ENCODE measurements at places on chromosomes 7 and 10.

DNA sequence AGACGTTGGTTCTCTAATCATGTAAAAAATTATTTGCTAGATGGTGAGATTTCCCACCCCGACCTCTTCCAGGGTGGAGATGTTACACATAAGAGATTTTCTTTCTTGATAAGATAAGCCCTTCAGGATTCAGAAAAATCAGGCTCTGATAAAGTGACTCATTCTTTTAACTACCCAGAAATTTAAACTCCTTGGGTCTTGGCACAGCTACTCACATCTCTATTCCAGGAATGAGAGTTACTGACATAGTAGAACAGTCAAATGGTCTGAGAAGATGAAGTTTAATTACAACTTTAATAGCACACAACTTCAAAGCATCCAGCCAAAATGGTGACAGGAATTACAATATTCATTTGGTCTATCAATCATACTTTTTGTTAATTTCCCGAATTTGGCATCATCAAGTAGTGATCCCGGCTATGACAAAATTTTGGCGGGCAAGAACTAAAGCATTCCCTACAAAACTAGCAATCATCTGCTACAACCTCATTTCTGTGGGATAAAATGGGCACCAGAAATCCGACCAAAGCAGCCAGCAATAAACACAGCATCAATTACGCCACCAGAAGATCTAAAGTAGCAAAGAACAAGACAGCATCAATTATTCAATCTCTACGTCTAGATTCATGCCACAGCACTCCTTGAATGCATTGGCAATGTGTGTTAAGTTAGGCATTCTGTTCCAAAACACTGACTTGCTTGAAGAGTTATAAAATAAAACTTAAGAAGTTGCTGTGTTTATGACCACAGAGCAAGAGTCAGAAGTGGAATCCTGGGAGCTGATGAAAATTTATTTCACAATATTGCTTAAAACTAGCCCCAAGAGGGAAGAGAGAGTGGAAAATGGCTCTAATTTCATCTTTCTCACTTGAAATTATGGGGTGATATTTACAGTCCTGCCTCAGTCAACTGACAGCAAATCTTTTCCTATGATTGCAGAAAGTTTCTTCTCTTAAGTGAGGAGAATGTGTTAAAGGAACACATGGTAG is 565.7 kb upstream of the ANKRD30A start:
- DNase-seq = no peak

GRCh38 chr10:76560338-76560737 is 1077.3 kb downstream of the KCNMA1 start:
- DNase-seq = no peak

DNA sequence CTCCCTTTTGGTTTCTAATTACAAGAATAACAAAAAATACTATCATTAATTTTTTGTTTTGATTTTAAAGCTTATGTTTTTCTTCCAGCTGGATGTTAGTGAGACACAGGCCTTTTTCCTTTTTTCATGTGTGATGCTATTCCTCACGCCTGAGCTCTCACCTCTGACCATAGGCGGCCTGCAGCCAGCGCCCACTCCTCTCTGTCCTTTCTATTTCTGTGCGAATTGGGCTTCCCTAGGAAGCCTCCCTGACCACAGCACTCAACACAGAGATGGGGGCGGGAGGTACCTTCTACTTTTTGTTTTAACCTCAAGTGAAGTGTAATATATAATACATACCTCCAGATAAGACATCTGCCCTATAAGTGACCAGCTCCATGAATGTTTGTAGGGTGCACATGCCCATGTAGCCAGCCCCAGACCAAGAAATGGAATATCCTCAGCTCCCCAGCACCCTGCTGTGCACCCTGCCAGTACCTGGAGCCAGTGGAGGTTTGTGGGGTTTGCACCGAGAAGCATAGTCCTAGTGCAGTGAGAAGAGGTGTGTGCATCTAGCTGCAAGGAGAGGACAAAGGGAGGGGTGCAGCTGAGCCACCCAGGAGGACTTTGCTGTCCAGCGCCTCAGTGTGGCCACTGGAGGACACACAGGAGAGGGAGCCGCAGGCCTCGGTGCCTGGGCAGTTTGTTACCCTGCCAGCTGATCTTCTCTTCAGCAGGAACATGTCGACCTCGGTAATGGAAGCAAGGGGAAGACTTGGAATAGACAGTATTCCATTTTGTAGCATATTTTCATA is 38.5 kb downstream of the BNIP3 start:
- no peak for DNase-seq

DNA sequence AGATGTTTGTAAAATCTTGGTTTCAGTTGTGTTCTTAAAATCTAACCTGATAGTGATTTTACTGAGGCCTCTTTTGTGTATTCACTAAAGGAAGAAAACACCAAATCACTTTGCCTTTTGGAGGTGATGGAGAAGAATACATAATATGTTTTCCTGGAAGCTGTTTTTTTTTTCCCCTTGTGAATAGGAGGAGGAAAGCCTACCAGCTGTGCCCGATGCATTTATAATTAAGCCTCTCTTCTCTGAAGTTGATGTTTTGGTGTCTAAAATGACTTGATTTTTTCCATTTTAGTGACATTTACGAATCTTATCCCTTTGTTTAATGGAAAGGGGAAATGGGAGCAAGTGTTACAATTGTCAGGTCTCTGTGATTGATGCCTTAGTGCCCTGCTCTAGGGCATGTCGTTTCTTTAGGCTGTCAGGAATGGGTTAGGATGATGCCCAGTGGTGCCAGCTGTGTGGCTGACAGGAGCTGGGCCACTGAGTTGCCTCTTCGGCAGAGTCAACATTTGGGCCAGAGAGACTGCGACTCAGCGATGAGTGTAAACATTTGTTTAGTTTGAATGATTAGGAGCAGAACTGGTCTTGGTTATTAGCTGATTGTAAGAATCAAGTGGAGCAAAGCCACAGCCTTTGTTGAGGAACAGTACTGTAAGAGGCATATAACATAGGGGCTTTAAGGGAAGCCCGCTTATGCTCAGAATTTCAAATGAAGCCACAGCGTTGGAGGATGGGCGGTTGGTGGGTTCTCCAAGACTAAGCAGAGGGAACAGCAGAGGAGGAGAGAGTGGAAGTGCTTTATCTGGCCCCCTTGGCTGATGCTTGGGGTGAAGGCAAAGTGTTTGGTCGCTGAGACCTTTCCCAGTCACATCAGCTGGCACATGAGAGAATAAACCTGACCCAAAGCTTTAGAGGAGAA is 81.6 kb downstream of the CDK14 start:
- no peak for DNase-seq

DNA sequence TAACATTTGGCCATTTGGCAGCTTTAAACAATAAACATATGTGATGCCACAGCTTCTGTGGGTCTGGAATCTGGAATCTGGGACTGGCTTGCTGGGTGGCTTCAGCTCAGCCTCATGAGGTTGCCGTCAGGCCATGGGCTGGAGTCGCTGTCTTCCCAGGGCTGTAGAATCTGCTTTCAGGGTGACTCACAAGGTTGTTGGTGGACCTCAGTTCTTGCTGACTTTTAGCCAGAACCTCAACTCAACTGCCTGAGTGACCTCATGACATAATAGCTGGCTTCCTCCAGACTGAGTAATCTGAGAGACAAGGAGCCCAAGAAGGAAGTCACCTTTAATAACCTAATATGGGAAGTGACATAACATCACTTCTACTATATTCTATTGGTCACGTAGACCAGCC is 44.6 kb upstream of the TSPAN13 start:
- DNase-seq = no peak

DNA sequence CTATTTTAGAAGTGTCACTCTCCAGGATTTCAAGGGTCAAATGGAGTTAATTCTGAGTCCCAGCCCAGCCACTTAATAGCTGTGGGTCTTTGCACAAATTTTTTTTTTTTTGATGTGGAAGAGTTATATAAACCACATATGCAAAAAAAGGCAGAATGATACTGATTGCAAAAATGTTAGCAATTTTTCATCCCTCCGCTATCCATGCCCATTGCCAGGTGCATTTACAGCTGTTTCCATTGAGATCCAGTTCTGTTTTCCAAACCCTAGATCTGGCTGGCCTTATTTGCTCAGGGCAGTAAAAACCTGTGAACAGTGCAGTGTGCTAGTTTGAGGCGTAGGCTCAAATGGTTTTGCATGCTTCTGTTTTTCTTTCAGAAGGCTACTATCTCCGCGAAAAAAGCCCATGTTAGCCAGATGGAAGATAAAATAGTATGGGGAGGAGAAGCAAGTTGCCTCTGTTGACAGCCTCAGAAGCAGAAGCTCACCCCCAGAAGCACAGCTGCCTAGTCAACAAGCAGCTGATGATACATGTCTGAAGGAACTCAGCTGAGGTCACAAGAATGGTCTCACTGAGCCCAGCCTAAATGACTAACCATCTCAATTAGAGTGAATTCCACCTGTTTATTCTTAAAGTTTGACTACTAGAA is 997 bp upstream of the ZNF138 start:
- DNase-seq = no peak

- no peak for DNase-seq
Observed at GRCh38 chr7:134014935-134015334, 112.2 kb upstream of the LRGUK start.

- no peak for DNase-seq
Observed at GRCh38 chr7:148201992-148202391, 388.6 kb upstream of the C7orf33 start.

GRCh38 chr10:133230387-133231195 is 574 bp downstream of the UTF1 start:
- DNase-seq = peak; percentile 53

DNA sequence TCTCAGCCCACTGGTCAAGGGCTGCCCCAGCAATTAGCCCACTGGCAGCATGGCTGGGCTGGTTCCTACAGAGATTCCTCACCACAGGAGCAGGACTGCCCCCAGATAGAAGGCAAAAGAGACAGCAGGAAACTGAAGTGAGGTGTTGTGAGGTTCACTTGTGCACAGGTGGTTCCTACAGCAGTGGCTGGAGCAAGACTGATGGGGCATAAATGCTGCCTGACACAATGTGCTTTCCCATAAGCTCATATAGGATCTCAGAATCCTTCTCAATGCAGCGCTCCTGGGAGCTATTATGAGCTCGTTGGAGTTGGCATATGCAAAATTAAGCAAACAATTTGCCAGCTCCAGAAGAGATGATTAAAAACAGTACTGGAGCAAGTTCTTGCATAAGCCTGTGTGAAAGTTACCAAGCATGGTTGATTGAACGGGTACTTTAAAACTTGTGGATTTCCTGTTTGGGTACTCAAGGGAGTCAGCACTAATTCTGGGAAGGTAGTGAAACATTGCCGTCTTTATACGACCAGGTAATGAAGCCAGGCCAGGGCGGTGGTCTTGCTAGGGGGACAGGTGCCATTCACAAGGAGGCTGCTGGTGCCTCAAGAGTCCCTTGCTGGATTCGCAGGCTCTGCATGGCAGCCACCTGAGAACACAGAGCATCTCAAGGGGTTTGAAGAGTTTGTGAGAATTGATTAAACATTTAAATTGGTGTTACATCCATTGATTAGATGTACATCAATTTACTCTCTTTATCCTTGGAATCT is 20.3 kb upstream of the PRKCQ start:
- DNase-seq = no peak

DNA sequence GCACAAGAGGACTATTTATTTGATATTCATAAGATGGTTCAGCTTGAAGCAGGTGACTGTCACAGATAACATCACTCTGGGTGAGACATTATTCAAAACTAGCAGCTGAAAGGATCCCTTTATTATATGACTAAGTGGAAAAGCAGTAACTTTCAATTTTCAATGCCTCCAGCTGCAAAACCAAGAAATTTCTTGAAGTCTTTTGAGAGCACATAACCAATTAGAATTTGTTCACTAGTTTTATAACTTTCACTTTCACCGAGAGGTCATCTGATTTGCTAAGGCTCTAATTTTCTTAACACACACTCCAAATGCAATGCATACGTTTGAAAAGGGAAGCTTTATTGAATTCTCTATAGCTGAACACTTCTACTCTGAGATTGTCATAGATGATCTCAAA is 88.6 kb upstream of the KLF14 start:
- no peak for DNase-seq

DNA sequence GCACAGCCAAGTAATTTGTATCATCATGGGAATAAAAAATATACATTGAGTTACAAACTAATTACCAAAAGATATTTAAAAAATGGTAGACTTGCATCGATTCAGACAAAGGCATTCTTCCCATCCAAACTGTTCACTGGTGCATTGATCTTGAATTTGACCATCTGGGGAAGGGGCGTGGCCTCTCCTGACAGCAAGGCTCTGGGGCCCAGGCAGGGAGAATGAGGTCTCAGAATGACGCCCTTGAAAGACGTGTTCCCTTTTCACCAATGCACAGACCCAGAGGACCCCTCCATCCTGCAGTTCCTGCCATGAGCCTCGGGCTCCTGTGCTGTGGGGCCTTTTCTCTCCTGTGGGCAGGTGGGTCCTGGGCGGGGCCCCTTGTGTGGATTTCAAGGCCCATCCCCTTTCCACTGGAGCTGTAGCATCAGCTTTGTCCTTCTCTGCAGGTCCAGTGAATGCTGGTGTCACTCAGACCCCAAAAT is 91.1 kb upstream of the PRSS58 start:
- no peak for DNase-seq

DNA sequence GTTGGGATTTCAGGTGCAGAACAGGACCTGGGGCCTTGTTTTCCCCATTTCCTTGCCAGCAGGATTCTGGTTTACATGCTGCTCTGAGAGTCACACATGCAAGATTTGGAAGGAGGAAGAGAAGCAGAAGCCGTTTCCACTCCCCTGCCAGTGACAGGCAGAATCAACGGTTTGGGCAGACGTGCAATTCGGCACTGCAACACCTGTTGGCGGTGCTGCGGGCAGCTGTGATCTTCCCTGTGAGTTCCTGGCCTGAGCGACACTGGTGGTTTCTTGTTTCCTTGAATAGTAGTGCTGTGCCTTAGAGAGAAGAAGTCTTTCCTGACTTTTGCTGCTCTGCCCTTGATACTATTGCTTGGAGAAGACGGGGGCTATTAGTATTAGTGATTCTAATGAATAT is 1126.2 kb downstream of the TYW1 start:
- DNase-seq = no peak

GRCh38 chr10:48474765-48475365 is 130.0 kb downstream of the ARHGAP22 start:
- DNase-seq = no peak

GRCh38 chr7:91609525-91609924 is 271.0 kb downstream of the MTERF1 start:
- DNase-seq = no peak

DNA sequence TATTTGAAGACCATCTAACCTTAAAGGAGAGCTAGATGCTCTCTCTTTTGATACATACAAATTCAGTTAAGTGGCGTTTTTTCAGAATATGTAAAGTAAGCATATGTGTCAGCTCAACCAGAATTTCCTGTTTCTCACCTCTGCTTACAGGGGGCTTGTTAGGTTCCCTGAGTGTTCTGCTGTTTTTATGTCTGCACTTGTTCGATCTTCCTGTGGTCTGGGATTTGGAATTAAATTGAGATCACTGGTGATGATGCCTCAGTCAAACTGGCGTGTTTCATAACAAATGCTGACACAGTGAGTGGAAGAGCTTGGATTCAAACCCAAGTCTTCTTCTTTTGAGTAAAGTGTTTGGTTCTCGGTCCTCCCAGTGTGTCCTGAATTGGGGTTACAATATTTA is 348.3 kb upstream of the AKR1E2 start:
- DNase-seq = no peak

DNA sequence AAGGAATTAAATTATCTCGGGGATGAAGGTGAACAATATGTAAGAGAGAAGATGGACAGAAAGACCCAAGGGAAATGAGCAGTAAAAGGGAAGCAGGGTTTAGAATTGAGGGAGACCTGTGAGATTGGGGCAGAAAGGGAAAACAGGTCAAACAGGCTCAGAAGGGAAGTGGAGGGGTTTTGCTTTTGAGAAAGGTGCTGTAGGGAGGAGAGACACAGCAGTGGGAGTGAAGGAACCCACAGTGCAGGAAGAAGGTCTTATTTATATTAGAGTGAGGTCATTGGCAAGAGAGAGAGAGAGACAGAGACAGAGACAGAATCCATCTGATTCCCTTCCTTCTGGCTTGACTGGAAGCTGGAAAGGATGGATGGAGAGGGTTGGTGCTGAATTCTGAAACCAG is 3.5 kb upstream of the TCAF1 start:
- DNase-seq = no peak
